CD4-positive, alpha-beta memory T cell (primary cell): ENCODE measurements at places on chromosomes 6 and 20.

DNA sequence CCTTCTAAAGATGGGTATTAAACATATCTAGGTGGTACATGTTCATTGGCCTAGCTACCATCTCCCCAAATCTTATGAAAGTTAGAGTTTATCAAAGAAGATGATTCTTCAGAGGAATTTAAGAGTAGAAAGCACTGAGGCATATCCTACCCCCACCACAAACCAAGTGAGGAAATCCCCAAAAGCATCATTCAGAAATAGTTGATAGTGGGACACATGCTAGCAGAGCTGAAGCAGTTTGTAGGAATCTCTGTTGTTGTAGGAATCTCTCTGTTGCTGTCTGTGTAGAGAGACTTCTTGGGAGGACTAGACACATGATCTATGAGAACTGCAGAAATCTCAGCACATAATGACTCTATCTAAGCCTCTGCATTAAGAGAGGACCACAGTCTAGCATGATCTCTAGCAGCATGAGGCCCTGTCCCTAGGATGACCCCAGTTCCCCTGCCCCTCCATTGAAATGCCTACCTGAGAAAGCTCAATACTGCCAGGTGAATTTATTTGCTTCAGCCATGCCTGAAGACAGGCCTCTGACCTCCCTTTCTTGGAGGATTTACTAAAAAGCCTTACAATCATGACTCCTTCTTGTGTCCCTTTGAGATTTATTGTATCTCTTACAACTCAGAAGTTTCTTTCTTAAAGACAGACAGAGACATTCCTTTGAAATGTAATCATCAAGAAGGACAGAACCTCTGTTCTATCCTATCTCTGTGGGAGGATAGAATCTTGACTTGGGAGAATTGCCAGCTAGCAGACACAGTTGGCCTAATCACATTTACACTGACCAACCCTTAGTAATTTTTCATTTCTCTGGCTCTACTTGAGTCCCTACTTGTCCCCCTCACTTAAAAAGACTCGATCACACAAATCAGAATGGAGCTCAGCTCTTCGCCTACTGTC is 582.4 kb downstream of the PHF3 start:
- no peak for DNase-seq

- DNase-seq: no peak
Observed at GRCh38 chr6:122214605-122215318, 184.7 kb upstream of the HSF2 start.

DNA sequence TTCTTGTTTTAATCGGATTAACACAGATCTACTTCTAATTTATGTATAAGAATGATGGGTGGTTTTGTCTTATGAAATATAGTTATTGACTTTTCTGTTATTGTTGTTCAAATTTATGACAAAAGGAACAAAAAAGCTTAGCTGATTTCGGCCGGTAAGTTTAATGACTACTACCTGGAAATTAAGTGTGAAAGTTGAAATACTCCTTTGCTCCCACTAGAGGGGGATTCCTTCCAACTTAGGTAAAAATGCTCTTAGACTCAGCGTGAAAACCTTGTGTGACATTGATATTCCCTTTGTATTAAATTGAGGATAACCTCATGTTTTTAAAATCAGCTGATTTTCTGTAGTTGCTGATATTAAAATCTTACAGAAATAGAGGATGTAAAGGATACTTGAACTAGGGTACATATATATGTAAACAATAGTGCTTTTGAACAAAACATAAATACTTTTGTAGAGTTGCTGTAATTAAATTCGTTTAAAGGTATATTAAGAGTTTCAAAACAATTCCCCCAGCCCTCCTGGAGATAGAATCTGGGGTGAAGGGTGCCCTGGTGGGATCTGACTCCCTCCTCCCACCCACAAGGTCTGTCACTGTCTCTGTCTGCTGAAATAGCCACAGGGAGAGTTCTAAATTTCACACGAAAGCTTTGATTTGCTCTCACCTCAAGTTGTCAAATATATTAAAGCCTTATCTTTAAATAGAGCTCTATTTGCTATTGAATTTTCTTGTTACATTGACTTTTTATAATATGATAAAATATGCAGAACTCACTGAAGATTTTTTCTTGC is 257.5 kb downstream of the ARID1B start:
- DNase-seq: no peak

DNA sequence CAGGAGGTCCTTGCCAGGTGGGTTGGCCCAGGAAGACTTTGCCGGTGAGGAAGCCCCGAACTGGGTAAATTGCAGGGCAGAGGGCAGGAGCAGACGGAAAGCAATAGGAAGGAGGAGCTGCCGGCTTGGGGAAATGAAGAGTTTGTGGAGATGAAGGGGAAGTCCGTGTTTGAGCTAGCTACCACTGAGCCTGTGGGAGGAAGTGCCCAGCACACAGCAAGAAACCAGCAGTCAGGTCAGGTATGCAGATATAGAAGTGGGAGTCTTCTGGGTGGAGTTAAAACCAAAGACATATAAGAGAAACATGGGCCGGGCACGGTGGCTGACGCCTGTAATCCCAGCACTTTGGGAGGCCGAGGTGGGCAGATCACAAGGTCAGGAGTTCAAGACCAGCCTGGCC is 34.7 kb downstream of the CD24 start:
- DNase-seq: no peak

DNA sequence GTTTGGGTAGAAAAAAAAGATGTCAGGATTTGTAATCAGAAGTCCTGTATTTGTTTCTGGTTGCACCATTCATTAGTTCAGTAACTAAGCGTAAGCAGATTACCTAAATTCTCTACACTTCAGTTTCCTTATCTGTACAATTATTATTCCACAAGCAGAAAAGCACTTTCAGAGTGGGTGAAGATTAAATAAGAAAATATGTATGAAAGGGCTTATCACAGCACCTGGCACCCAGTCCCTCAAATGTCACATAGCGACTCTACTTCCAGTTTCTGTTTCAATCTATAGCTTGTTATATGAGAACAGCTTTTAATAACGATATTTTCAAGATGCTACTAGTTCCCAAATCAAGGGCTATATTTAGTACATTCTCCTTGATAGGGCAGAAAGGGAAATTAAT is 31.4 kb downstream of the RGS17 start:
- no peak for DNase-seq

GRCh38 chr6:47464052-47464451 is 13.5 kb upstream of the CD2AP start:
- no peak for DNase-seq

DNA sequence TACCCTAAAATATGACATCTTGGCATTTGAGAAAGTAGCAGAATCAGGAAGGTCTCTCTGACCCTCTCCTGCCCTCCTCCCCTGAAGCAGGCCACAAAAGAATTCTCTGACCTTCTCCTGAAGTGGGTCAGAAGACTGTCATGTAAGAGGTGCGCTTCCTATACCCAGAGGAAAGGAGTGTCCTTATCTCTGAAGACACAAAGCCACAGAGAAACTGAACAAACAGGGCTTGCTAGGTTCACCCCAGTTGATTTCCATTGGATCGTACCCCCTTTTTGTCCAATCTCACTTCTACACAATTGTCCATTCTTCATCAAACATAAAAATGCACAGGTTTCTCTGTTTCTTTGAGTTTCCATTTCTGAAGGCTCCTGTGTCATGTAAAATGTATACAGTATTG is 272.0 kb upstream of the SOX4 start:
- no peak for DNase-seq

DNA sequence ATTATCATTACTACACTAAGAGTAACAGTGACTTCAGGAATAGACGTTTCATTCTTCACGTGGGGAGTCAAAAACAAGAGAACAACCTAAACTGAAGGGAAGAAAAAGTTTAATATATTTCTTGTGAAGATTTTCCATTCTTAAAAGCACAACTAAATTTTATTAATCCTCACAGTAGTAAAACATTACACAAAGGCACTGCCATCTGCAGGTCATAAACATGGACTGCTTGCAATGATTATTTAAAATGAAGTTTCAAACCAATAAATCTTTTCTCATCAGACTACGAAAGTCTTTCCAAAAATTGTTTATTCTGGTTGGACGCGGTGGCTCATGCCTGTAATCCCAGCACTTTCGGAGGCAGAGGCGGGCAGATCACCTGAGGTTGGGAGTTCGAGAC is 2.6 kb downstream of the NCOA5 start:
- no peak for DNase-seq

GRCh38 chr6:167786853-167787675 is 39.6 kb upstream of the AFDN start:
- DNase-seq: no peak

DNA sequence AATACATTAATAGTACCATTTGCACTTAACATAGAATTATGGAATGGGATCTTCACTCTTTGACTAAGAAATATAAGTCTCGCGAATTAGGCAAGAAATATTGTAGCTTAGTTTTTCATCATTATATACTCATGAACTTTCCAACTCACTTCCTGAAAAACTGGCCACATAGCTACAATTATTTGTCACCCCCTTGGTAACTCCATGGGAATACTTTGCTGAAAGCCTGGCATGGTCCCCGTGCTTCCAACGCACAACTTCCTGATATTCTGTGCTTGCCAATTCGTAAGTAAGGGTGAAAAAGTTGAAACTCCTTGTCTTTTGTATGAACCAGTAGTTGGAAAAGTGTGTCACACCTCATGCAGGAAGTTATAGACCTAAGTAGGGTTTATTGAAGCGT is 23.7 kb upstream of the HLA-DQA1 start:
- no peak for DNase-seq

GRCh38 chr6:41570259-41570615 is 24.1 kb downstream of the FOXP4 start:
- DNase-seq: no peak

- no peak for DNase-seq
Observed at GRCh38 chr6:42745083-42745639, 742 bp downstream of the TBCC start.

DNA sequence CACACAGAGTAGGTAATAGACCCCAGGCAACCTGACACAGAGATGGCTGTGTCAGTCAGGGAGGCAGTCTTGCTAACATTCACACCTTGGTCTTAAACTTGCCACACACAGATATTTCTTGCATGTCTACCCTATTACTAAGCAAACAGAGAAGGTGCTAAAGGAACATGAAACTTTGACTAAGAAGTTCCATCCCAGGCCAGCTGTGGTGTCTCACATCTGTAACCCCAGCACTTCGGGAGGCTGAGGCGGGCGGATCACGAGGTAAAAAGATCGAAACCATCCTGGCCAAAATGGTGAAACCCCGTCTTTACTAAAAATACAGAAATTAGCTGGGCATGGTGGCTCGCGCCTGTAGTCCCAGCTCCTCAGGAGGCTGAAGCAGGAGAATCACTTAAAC is 222.4 kb upstream of the JARID2 start:
- no peak for DNase-seq

DNA sequence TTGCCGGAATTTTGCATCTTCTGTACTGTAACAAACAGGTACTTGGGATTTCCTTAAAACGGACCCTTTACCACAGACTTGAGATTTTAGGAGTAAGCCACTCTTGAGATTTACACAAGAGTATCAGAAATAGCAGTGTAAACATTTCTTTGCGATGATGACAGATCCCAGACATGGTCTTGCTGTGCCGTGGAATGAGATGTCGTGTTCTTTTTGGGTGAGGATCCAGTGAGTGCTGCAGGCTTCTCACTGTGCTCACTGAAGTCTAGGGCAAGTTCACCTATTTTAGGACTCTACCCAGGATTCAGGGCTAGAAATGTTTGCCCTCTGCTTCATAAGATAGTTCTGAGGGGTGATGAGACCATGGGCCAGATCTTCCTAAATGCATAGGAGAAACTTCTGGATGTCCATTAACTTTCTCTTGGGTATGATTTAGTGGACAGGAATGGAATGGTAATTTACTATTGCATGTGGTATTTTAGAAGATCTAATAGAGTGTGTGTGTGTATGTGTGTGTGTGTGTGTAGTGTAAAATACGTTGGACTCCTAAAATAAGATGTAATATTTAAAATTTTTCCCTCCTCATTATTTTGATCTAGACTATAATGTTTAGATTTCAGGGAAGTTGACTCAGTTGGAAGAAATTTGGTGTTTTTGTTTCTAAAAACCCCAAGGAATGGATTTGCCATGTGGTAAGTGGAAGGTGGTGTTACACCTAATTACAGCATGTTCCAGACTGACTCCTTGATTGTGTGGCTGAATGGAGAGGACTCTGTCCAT is 8.5 kb downstream of the LRRC1 start:
- DNase-seq: no peak

GRCh38 chr20:51493346-51493791 is 49.1 kb downstream of the NFATC2 start:
- DNase-seq: no peak
